ENCODE measurements at places on chromosomes 5 and 9. TPM values are rescaled to one million over a fixed set of nuclear protein-coding genes. Genes with fewer than 3 reads are reported as not detected.

Gene IRX2
- not detected for total RNA-seq

Gene ANKRD34B
- not detected for total RNA-seq

GRCh38 chr5:143145243-143146160 lies 258.0 kb downstream of the NR3C1 start:
- DNase-seq = no peak
- H3K27me3 ChIP-seq = no peaks in the 10 kb centered on the region
- no peak overlapping the region for H3K27ac ChIP-seq
- H3K36me3 ChIP-seq = no peaks in the 10 kb centered on the region
- H3K4me1 ChIP-seq = no peaks in the 10 kb centered on the region
- no peak overlapping the region for H3K4me3 ChIP-seq

- H3K27me3 ChIP-seq = no peaks in the 10 kb centered on the region
- DNase-seq = no peak
- H3K27ac ChIP-seq = no peak overlapping the region
- no peaks in the 10 kb centered on the region for H3K4me1 ChIP-seq
Observed at GRCh38 chr5:143119881-143120341, 283.6 kb downstream of the NR3C1 start.

GRCh38 chr5:115758356-115758755 lies 58.1 kb downstream of the CDO1 start:
- DNase-seq = no peak
- H3K4me3 ChIP-seq = no peak overlapping the region
- H3K27me3 ChIP-seq = no peaks in the 10 kb centered on the region
- H3K36me3 ChIP-seq = no peaks in the 10 kb centered on the region

- no peak overlapping the region for H3K27ac ChIP-seq
- H3K4me1 ChIP-seq = no peaks in the 10 kb centered on the region
- no peaks in the 10 kb centered on the region for H3K27me3 ChIP-seq
- no peak overlapping the region for H3K4me3 ChIP-seq
- no peak for DNase-seq
Observed at GRCh38 chr5:153496835-153497234, 6.4 kb downstream of the GRIA1 start.

GRCh38 chr5:169395136-169395535 lies 94.2 kb upstream of the SLIT3 start:
- H3K36me3 ChIP-seq = no peaks in the 10 kb centered on the region
- no peaks in the 10 kb centered on the region for H3K27me3 ChIP-seq
- H3K27ac ChIP-seq = no peak overlapping the region
- no peaks in the 10 kb centered on the region for H3K4me1 ChIP-seq
- H3K4me3 ChIP-seq = no peak overlapping the region

Gene SLC22A5
- 5.9 TPM for total RNA-seq

DNA sequence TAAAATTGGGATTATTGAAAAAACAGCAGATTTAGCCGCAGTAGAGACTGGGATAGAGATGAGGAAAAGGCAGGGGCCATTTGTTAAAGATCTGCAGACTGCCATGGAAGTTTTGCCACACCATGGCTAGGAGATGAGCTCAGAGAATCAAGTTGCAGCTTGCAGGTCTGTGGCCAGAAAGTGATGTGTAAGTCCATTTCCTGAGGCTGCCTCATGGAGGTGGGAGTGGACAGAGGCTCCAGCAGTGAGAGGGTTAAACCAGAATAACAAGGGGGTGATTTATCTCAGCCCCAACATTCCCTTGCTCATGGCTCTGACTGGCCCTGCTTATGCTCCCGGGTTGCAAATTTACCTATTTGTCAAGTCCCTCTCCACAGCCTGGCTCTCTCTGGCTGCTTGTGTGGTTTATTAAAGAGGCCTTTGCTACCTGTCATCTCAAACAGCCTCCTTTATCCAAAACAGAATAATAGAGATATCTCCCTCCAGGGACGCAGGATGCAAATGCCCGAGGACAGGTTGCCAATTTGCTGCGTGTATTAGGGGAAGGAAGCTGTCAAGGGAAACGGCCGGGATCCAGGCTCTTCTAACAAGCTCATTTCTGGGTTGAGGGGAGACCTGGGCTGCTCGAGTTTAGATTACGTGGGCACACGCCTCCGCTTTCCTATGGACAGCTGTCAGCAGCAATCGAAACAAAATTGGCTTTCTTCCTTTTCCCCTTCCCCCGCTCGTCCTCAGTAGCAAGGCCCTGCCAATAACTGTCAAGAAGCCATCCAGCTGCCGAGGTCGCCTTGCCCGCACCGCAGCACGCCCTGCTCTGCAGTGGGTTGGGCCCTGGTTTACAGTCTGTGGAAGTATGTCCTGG lies 72.8 kb upstream of the PITX1 start:
- no peaks in the 10 kb centered on the region for H3K36me3 ChIP-seq
- no peaks in the 10 kb centered on the region for H3K27me3 ChIP-seq
- H3K27ac ChIP-seq = no peak overlapping the region
- no peak overlapping the region for H3K4me3 ChIP-seq

All from right lobe of liver (tissue), 6 donors.